CD4-positive, alpha-beta T cell treated with Interleukin-6 at 100 ng/mL for 8 hours (primary cell): ENCODE measurements at places on chromosomes 6 and 20.
A peak's percentile ranks its signal among the peaks of the same experiment; 100 is the strongest.

DNA sequence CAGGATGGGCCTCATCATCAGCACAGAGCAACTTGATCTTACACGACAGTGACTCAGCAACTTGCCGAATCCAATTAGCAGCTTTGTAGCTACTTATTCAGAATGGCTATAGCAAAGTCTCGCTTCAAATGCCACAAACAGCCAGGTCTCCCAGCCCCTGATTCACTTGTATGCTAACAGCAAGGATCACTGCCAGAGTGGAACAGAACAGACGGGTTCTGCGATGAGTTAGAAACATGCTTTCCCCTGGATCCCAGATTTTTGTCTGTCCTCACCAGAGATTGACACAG is 254.4 kb downstream of the NRN1 start:
- DNase-seq: no peak

- no peak for DNase-seq
Observed at GRCh38 chr6:135266675-135267074, 85.6 kb downstream of the MYB start.

DNA sequence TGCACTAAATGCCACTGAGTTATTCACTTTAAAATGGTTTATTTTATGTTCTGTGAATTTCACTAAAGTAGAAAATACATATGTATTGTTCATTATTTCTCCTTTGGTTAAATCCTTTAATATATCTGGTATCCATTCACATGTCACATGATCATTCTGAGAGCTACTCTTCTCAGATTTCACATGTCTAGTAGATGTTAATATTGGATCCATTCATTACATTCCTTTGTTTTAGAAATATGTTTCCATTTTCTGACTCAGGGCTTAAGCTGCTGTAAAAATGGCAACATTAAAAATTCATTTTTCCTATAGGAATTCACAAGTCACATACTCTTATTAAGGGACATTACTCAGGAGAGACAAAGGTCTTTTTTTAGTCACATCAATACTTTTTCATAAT is 205.4 kb downstream of the ZFAND3 start:
- DNase-seq: no peak

DNA sequence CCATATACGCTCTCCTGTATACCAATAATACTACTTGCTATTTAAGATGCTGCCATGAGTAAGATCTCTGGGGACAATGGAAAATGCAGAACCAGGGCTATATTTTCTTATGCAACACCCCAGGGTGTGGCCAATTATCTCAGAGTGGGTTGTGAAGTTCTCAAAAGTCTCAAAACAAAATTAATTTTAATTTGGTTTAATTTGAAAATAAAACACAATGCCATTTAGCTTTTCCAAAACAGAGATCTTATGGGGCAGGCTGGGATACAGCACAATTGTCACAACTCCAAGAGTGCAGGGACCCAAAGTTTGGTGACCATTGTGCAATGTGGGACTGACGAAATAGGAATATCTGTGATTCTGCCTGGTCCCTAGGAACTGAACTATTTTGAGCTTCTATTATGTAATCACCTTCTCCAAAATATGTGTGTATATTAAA is 43.1 kb downstream of the MBOAT1 start:
- DNase-seq: no peak

GRCh38 chr6:47452899-47453298 is 24.7 kb upstream of the CD2AP start:
- DNase-seq: no peak

DNA sequence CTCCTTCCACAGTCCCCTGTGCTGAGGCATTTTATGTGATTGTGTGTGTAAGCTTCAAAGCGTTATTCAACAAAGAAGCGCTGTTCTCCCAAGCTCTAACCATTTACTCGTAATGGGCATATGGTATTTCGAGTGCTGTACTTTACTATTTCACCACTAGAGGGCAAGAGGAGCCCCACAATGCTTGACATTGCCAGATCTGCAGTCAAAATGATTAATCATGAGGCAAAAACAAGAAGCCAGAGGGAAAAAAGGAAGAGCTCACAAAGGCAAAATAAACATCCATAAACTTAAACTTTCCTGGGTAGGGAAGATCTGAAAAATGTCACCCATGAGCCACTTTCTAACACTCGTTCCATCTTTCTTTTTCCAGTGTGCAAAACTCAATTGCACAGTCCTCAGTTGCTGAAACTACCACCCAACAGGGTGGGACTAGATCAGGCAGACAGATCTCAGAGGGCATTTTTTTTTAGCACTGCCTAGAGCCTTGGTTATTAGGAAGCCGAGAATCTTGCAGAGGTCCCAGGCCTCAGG is 215.0 kb upstream of the PLCB4 start:
- DNase-seq: peak; percentile 3

GRCh38 chr6:116511424-116512110 is at the start of gene CALHM5:
TSS of gene CALHM5 (plus strand) at chr6:116511639. CDS start at chr6:116511697, 58 bp downstream.
- no peak for DNase-seq

DNA sequence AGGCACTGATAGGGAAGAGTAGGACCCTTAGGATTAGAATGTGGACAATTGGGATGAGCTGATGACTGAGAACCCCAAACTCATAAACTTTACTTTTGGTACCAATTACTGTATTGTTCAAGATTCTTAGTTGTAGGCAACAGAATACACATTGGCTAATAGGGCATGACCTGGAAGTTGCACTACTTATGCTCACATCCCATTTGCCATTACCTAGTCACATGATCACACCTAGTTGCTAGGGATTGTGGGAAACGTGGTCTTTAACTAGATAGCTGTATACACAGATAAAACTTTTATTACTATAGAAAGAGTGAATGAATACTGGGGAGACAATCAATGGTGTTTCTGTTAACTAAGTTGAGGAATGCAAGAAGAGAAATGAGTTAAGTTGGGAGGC is 113.4 kb upstream of the AKIRIN2 start:
- no peak for DNase-seq

GRCh38 chr6:1716868-1717267 is 107.2 kb downstream of the FOXC1 start:
- DNase-seq: no peak

DNA sequence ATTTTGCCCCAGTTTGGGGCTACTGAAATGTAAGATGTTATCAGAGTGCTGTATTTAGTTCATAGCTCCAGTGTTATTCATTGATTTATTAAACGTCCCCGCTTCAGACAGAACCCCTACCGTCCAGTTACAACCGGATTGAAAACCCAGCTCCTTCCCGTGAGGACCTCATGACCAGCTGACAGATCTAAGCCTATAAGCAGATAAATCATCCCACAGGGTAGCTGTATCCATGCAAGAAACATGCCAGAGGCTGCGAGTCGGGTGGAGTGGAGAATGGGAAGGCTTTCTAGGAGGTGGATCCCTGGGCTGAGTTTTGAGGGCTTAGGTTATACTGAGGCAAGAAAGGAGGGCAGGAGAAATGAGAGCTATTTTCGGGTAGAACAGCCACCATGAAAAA is 260.0 kb downstream of the ARID1B start:
- DNase-seq: no peak

DNA sequence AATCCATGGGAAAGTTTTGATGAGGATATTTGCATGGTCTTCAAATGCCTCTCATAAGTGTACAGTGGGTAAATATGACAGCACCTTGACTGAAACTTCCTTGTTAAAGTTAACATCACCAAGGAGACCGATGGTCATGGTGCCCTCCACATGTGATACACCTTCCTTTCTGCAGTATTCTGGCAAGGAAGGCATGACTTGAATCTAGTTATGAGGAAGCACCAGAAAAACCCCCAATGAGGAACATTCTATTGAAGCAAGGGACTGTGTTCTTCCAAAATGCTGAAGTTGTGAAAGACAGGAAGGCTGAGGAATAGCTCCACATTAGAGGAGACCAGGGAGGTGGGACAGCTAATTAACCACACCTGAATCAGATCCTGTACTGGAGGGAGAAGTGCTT is 118.3 kb downstream of the SLC24A3 start:
- DNase-seq: no peak

GRCh38 chr6:52077180-52077884 is 10.1 kb downstream of the PKHD1 start:
- no peak for DNase-seq

DNA sequence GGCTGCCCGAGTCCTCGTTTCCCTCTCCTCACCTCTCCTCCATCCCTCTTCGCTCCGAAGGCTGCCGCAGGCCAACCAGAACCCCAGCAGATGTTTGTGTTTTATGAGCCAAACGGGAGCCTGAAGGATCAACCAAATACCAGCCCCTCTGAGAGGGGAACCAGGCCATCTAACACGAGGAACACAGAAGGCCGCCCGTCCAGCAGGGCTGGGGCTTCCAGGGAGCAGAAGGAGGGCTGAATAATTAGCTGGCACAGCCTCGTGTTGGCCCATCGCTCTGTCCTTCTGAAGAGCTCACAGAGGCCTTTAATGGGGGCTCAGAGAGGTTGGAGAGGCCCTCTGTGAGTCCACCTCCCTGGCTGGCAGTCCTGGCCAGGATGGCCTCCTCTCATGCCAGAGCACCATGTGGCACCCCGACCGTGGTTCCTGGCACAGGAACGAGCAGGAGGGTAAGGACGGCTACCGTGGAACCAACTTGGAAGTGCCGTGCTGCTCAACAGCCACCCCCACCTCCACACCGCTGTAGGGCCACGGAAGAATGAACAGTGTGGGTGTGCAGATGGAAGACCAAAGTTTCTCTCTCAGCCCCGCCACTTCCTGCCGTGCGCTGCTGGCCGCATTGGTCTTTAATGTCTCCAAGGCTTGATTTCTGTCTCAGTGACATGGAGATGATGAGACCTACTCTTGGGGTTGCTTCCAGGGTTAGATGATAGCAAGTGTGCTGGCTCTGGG is 155.2 kb downstream of the SCML4 start:
- DNase-seq: peak; percentile 12

DNA sequence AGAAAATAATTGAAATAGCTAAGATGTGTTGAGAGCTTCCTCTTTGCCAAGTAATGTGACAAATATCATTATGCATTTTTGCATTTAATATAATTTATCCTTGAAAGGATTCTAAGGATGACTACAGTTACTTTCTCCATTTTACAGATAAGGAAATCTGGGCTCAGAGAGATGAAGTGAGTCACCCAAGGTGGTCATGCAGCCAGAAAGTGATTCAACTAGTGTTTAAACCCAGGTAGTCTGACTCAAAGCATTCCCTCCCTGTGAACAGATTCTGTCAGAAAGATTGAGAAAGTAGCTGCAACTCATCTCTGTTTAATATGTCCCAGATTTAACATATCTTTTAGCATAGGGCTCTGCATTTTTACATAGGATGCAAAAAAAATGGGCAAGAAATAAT is 28.1 kb downstream of the NRSN1 start:
- no peak for DNase-seq

DNA sequence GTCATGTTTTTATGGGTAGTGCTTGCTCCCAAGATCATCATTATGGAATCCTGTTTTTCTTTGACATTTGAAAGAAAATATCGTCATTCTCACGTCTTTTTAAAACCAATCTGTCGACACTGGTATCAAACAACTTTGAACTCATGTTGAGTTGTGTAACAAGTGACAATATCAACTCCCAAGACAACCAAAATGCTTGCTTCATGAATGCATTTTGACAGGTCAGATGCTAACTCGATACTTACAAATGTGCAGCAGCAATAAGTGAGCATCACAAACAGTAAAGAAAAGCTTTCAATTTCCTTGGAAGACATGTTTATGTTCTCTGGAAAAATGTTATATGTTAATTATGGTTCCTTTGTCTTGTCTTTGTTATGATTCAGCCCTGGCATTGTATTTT is 125.9 kb downstream of the EPHA7 start:
- DNase-seq: no peak

- DNase-seq: peak; percentile 10
Observed at GRCh38 chr6:69816026-69816425, 19.2 kb upstream of the LMBRD1 start.

- DNase-seq: peak; percentile 35
Observed at GRCh38 chr6:169589293-169589692, 112.5 kb downstream of the WDR27 start.

DNA sequence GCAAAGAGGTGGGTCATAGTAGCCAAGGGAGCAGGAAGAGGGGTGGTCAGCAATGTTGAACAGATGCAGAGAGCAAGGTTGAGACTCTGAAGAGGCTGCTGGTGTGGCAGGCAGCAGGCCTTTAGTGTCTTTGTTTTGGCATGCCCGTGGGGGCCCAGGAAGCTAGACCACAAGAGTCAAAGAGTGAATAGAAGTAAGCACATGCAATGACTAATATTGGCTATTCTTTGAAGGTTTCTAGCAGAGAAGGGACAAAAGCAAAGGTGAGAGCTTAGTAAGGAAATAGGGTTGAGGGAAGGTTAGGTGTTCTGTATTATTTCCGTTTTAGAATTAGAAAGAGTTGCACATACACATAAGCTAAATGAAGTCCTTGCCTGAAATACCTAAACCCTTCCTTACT is 18.8 kb downstream of the TDRD6 start:
- DNase-seq: no peak

DNA sequence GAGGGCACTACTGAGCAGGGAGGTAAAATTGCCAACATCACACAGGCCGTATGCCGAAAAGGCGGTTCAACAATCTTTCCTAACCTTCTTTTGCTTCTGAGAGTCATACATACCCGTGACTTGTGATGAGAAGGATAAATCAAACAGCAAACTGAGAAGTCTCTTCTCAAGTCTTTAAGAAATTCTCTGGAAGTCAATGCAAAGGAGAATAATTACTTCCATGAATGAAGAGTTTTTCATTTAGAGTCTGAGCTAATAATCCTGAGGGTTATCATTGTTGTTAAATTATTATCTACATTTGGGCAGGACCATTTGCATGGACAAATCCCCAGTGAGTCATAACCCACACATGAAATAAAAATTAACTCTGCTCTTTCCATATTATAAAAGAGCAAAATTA is 22.4 kb upstream of the ILRUN start:
- no peak for DNase-seq

DNA sequence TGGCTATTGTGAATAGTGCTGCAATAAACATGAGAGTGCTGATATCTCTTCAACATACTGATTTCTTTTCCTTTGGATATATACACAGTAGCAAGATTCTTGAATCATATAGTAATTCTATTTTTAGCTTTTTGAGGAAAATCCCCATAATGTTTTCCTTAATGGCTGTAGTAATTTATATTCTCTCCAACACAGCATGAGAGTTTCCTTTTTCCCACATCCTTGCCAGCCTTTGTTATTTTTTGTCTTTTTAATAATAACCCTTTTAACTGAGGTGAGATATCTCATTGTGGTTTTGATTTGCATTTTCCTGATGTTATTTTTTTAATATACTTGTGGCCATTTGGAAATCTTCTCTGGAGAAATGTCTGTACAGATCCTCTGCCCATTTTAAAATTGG is 132.6 kb downstream of the PRL start:
- DNase-seq: no peak

- DNase-seq: no peak
Observed at GRCh38 chr6:87561017-87561416, 28.8 kb downstream of the RARS2 start.

GRCh38 chr6:142726616-142727015 is 218.4 kb downstream of the HIVEP2 start:
- DNase-seq: no peak
